ELR (cell line): ENCODE measurements at places on chromosomes 1 and 21.
A peak's percentile ranks its signal among the peaks of the same experiment; 100 is the strongest.

DNA sequence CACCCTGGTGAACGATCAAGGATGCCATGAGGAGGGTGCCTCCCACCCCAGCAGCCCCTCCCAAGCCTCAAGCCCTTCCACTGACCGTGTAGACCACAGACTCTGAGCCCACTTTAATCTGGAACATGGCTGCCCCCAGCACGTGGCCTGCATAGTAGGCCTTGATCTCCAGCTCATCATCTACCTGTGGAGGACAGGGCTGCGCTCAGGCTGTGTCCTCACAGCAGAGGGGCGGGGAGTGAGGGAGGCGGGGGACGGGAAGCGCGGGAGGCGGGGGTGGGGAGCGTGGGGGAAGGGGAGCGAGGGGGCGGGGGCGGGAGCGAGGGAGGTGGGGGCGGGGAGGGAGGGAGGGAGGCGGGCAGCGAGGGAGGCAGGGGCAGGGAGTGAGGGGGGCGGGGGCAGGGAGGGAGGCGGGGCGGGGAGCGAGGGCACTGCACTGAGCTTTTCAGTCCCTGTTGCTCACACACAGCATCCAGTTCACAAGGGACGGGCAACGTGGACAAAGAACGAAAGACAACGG, 7.1 kb downstream of the PUSL1 start:
- no peak for DNase-seq

GRCh38 chr21:43018519-43018918, 44.2 kb downstream of the PKNOX1 start:
- DNase-seq = no peak

GRCh38 chr1:31789259-31790065, 25.3 kb upstream of the ADGRB2 start:
- peak; percentile 92 for DNase-seq

DNA sequence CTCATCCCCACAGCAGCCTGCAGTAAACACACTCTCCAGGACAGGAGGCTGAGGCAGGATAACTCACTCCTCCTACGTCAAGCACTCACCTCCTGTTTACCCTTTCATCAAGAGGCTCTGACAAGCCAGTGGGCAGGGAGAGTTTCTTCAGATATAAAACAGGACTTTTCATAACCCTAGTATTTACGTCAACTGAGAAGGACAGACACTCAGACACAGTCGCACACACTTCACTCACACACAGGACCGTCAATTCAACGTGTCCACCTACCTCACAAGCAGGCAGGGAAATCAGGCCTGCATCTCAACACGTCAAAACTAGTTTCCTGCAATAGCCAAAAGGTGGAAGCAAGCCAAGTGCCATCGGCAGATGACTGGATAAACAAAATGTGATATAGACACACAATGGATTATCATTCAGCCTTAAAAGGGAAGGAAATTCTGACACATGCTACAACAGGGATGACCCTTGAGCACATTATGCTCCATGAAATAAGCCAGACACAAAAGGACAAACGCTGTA, 48.6 kb downstream of the ITPKB start:
- no peak for DNase-seq

- DNase-seq = no peak
Measured at GRCh38 chr1:56278061-56278460, 301.3 kb downstream of the PLPP3 start.

DNA sequence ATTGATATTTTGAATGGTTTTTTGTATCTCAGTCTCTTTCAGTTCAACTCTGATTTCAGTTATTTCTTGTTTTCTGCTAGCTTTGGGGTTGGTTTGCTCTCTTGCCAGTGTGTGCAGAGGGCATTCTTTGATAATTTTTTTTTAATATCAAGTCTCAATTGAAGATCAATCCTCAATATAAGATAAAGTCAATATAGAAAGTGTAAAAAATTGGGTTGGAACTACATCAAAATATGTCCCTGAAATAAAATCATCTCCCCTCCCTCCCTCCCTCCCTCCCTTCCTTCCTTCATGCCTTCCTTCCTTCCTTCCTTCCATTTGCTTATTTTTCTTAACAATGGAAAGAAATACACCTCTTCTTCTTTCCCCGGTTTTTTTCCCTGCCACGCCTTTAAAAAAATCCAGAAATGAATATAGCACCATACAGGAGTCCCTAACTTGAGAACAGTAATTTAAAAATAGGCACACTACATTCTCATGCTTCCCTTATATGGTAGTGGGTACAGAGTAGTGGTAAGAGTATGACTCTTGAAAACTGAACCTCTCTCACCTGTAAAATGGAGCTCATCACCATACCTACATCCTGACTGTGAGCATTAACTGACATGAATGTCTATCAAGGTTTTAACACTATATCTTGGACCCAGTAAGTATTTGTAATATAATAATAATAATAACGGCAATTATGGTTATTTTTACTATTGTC, 221.9 kb downstream of the GIPC2 start:
- no peak for DNase-seq

GRCh38 chr1:107707111-107707510, 257.9 kb downstream of the VAV3 start:
- no peak for DNase-seq

- peak; percentile 12 for DNase-seq
Measured at GRCh38 chr1:234686035-234686434, 76.1 kb upstream of the IRF2BP2 start.
